ACHN (cell line): ENCODE measurements at places on chromosomes 16 and 17.

GRCh38 chr17:79525793-79526677 lies 84.8 kb downstream of the RBFOX3 start:
- no peak for DNase-seq

DNA sequence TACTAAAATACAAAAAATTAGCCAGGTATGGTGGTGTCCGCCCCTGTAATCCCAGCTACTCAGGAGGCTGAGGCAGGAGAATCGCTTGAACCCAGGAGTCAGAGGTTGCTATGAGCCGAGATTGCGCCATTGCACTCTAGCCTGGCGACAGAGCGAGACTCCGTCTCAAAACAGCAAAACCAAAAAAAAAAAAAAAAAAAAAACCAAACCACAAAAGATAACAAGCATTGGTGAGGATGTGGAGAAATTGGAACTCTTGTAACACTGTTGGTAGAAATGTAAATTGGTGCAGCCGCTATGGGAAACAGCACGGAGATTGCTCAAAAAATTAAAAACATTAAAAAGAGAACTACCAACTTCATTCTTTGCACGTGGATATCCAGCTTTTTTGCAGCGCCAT lies 119.4 kb downstream of the OR1D5 start:
- no peak for DNase-seq

GRCh38 chr16:31618130-31618529 lies 90.4 kb downstream of the AHSP start:
- DNase-seq = no peak

DNA sequence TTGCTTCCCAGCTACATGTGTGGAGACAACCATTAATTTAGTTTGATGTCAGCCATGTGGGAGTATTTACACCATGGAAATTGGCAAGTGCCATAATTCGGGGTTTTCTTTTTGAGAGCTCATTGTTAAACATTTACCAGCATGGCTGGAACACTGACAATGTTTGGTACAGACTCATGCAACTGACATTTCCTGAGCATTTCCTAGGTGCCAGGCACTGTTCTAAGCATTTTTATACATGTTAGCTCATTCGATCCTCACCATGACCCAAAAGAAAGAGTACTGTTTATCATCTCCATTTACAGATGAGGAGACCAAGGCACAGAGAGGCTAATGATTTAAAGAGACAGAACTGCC lies 86.9 kb downstream of the FOXL1 start:
- peak; percentile 94 for DNase-seq

DNA sequence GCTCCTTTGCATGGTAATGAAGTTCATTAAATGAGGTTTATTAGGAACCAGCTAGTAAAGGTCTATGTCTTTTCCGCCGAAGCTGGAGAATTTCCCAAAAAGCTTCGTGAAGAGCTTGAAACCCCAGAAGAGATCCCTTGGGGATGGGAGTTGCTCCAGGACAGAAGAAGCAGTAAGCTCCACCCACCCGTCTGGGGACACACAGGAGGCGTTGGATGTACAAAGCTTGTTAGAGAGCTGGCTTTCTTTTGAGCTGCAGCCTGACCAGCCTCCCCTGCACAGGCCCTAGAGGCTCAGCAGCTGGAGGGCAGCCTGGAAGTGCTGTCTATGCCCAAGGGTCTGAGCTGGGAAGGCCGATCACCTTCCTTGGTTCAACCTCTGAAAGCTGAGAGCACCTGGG lies 147.4 kb upstream of the SDK2 start:
- DNase-seq = no peak

DNA sequence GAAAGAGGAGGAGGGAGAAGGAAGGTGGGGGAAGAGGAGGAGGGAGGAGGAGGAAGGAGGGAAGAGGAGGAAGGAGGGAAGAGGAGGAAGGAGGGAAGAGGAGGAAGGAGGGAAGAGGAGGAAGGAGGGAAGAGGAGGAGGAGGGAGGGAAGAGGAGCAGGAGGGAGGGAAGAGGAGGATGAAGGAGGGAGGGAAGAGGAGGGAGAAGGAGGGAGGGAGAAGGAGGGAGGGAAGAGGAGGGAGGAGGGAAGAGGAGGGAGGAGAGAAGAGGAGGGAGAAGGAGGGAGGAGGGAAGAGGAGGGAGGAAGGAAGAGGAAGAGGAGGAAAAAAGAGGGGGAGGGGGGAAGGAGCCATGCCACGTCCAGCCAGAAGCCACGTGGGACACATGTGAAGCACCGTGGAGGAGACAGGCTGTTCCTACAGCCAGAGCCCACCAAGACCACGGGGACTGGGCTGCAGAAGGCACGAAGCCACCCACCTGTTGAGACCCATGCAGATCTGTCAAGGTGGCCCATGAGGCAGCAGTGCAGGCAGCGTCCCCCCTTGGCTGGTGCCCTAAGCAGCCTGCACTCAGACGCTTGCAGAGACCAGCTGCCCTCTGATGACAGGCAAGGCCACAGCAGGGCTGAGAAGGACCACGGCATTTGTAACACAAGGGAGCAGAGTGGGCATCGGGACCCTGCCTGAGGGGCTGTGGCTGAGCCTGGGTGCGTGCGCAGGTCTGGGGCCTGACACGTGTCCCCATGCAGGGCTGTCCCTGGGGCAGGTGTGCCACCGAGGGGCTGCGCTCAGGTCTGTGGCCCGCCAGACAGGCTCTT lies 10.3 kb downstream of the NDUFAF8 start:
- peak; percentile 42 for DNase-seq

DNA sequence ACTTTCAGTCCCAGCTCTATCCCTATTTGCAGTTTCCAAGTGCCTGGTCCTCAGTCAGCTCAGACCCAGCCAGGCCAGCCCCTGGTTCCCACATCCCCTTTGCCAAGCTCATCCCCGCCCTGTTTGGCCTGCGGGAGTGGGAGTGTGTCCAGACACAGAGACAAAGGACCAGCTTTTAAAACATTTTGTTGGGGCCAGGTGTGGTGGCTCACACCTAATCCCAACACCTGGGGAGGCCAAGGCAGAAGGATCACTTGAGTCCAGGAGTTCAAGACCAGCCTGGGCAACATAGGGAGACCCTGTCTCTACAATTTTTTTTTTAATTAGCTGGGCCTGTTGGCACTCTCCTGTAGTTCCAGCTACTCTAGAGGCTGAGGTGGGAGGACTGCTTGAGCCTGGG lies 1.7 kb downstream of the STH start:
- no peak for DNase-seq
